Keratinocyte (primary cell): ENCODE measurements at places on chromosomes 7 and 10. TPM values are rescaled to one million over a fixed set of nuclear protein-coding genes. Genes with fewer than 3 reads are reported as not detected.

CNTNAP2 gene
- 0.66 to 2.2 TPM (median 1.4 TPM) in 3 replicates for polyA plus RNA-seq

ACTL6B gene
- polyA plus RNA-seq = not detected in 3 replicates

GPR85 gene
- polyA plus RNA-seq = 1.6 to 2.0 TPM (median 2.0 TPM) in 3 replicates

TRA2A gene
- 62.4 to 92.6 TPM (median 71.6 TPM) in 3 replicates for polyA plus RNA-seq

ANKRD1 gene
- polyA plus RNA-seq = 0.06 to 0.07 TPM (median 0.07 TPM) in 3 replicates

TBC1D12 gene
- 2.3 to 7.0 TPM (median 4.6 TPM) in 3 replicates for polyA plus RNA-seq

TMEM176B gene
- not detected in 3 replicates for polyA plus RNA-seq

CPEB3 gene
- polyA plus RNA-seq = 0.20 to 0.47 TPM (median 0.39 TPM) in 3 replicates

EPHB6 gene
- 0.59 to 3.0 TPM (median 1.9 TPM) in 3 replicates for polyA plus RNA-seq

ALOX5 gene
- 0.04 TPM in 1 of 3 replicates, not detected in the others for polyA plus RNA-seq

TAC1 gene
- not detected in 3 replicates for polyA plus RNA-seq

CHN2 gene
- 1.3 to 1.8 TPM (median 1.6 TPM) in 3 replicates for polyA plus RNA-seq

MRM2 gene
- 15.5 to 28.2 TPM (median 21.5 TPM) in 3 replicates for polyA plus RNA-seq
